ENCODE measurements at places on chromosomes 3 and 15. TPM values are rescaled to one million over a fixed set of nuclear protein-coding genes. Genes with fewer than 3 reads are reported as not detected.

Gene LSMEM2
- total RNA-seq, result 0.24 TPM

Gene UROC1
- not detected for total RNA-seq

Gene GORASP1
- total RNA-seq, result 36.1 TPM

Gene RTP4
- not detected for total RNA-seq

Gene TMC3
- not detected for total RNA-seq

Gene MESD
- total RNA-seq, result 29.1 TPM

Gene ELP6
- 53.9 TPM for total RNA-seq

DNA sequence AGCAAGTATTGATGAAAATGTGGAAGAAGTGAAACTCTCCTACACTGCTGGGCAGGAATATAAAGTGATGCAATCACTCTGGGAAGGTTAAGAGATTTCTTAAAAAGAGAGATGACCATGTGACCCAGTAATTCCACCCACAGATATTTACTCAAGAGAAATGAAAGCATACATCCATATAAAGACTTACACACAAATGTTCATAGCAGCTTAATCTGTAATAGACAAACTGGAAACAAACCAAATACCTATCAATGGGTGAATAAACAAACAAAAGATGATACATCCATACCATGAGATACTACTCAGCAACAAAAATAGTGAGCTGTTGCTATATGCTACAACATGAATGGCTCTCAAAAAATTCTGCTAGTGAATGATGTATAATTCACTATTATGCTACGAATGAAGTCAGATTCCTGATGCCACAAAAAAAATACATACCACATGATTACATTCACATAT lies 463.3 kb downstream of the MAGI1 start:
- DNase-seq, result no peak

DNA sequence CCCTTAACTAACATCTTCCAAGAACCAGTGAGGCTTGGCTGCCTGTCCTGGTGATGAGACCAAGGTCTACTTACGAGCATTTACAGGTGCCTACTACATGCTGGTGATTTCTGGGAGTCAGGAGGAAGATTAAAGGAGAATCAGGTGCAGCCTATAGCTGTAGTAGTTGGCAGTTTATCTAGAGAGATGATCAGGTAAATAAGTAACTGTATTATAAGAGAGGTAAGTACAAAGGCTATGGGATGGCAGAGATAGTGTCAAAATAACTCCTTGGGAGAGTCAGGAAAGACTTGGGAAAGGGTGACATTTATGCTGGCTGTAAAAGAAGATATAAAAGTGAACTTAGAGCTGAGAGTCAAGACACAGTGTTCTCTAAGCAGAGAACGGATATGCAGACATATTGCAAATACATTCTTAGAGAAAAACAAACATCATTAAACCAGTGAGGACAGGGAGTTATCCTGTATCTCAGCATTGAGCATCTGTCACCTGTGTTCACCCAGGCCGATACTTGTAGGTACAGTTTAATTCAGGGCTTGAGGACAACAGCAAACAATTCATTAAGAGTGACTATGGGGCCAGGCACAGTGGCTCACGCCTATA lies 49.7 kb upstream of the ACP3 start:
- DNase-seq, result no peak

- no peak for DNase-seq
Measured at GRCh38 chr15:64560998-64561397, 100.6 kb downstream of the ZNF609 start.
